ENCODE measurements at places on chromosomes 5 and 9.
A peak's percentile ranks its signal among the peaks of the same experiment; 100 is the strongest.

DNA sequence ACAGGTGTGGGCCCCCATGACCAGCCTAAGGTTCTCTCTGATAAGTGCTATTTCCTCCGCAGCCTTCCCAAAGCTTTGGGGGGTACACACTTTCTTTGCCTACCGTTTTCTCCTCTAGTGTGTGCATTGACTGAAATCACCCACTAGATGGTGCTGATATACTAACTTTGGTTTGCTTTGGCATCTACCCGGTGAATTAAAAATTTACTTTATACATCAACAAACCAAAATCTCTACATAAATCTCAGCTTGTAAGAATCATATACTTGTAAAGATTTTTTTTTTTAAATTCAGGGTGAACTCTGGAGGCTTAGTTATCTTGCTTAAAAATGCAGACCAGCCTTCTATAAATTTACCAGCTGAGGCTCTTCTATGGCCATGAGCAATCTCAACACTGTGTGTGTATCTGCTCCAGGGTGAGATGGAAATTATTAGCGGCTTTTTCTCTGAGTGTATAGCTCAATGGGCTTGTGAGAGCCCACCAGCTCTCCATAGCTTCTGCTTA, 475.7 kb upstream of the TNC start:
- DNase-seq = peak; percentile 89

DNA sequence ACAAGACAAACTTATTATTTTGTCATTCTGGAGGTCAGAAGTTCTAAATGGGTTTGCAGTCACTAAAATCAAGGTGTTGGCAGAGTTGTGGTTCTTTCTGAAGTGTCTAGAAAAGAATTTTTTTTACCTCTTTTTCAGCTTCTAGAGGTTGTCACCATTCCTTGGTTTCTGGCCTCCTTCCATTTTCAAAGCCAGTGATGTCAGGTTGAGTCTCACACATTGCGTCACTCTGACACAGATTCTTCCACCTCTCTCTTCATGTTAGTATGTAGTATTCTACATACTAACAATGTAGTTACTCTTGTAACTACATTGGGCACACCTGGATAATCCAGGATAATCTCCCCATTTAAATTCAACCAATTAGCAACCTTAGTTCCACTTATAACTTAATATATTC, 290.3 kb downstream of the RFX3 start:
- DNase-seq = no peak

DNA sequence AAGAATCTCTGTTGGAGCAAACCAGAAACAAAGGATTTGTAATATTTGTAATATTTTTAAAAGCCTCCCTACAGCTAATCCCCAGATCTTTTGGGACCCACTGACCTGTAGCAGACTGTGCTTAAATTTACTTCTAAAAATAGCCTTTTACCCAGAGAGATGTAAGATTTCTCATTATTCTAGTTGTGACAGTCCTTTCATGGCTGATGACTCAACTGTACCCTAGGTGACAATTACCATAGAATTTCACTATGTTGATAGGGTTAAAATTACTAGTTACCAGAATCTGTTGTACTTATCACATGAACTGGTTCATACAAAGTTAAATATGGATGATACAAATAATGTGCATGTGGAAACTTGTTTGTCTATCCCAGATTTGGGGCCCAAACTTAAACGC, 543.9 kb upstream of the SEMA6A start:
- DNase-seq = no peak

- no peak for DNase-seq
Measured at GRCh38 chr5:151427258-151427657, 20.1 kb upstream of the SLC36A1 start.

DNA sequence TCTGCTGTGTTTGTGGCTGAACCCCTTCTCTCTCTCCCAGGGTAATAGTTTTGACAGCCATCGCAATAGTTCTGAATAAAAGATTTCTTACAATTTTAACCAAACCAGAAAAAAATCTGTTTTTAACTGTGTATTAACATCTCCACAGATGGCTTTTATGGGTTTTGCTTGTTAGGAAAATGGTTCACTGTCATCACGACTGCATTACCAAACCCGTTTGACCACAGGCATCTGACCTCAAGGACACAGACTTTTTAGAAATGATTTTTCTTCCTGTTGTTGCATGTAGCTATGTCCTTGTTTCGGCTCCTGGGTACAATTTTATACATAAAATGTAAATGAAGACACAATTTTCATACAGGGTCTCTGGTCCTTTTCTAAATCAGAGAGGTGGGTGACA, 316.1 kb downstream of the IRX1 start:
- DNase-seq = no peak

DNA sequence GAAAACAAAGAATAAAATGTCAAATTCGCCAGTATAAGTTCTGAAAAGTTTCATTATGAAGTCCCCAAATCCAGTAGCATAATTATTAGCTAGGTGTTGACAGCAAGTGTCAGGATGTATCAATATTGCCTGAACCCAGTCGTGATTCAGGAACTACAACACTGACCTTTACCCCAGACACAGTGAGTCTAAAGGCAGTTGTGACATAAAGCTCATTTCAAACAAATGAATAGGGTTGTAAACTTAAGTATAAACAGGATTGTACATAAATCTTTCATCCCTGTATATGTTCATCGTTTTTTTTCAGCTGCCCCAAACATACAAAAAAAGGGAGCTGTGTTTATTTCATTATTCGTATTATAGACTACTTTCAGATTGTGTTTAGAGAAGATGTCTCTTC, 385.7 kb downstream of the PLK2 start:
- no peak for DNase-seq

GRCh38 chr9:80410106-80410505, 838.3 kb downstream of the TLE4 start:
- DNase-seq = no peak

- no peak for DNase-seq
Measured at GRCh38 chr9:99782962-99783718, 38.5 kb upstream of the NR4A3 start.

DNA sequence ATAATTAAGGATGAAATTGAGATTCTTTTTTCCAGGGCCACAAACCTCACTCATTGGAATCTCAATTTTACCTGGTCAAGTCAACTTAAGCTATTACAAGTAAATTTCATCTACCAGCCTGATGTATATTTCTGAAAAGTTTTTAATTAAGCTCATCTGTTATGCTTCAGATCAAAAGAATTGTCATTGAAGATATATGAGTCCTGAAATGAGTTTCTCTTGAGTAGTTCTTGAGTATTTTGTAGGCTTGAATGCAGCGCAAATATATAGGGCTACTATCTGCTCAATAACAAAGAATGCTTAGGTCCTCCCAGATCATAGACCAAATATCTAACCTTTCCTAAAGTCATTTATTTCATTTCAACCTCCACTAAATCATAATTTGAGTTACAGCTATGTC, 482.2 kb upstream of the ST8SIA4 start:
- DNase-seq = no peak

GRCh38 chr5:175713930-175714329, 56.1 kb downstream of the HRH2 start:
- no peak for DNase-seq

DNA sequence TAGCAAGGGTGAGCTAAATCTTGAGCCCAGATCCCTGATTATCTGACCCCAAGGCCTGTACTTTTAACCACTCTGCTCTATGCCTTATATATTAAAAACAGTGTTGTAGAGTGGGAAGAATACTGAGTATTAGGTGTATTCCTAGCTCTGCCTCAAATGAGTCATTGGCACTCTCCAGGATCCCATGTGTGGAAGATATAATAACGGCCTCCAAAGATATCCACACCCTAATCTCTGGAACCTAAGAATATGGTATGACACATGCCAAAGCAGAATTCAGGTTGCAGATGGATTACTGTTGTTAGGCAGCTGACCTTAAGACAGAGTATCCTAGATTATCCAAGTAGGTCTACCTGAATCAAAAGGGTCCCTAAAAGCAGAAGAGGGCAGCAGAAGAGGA, 110.8 kb downstream of the ADRB2 start:
- DNase-seq = no peak

DNA sequence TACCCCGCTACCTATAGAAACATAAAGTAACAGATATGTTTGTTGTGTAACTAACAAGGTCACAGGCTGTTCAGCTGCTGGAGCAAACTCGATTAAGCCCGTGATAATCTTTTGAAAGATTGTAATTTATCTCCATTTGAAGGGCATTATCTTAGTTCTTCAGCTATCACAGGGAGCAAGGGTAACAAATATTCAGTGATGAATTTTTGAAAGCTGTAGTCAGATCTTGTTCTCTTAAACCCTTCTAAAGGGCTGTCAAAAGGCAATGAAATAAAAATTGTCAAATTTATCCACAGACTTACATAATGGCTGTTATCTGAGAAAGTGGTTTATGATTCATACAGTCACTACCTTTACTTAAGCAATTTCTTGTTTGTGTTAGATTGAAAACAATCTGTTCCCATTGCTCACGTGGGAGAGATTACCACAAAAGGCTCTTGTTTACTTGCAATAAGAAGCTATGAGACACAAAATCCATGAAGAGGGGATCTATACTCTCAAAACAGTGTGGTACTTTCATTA, 78.3 kb upstream of the ZNF608 start:
- DNase-seq = no peak

DNA sequence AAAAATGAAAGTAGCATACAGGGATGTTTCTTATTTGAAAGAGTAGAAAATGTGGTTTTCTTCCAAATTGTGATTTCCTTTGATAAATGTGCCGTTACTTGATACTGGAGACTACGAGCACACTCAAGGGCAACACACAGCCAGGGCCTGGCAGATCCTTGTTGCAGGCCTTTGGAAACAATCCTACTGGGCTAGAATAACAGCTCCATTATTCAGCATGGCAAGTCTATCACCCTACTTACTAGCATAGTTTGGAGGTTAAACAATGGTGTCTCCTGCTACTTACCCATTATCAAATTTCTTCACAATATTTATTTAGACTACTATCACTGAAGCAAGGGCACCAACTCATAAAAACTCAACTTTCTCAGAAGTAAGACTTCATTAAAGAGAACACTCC, 140.8 kb upstream of the ZNF608 start:
- DNase-seq = no peak

DNA sequence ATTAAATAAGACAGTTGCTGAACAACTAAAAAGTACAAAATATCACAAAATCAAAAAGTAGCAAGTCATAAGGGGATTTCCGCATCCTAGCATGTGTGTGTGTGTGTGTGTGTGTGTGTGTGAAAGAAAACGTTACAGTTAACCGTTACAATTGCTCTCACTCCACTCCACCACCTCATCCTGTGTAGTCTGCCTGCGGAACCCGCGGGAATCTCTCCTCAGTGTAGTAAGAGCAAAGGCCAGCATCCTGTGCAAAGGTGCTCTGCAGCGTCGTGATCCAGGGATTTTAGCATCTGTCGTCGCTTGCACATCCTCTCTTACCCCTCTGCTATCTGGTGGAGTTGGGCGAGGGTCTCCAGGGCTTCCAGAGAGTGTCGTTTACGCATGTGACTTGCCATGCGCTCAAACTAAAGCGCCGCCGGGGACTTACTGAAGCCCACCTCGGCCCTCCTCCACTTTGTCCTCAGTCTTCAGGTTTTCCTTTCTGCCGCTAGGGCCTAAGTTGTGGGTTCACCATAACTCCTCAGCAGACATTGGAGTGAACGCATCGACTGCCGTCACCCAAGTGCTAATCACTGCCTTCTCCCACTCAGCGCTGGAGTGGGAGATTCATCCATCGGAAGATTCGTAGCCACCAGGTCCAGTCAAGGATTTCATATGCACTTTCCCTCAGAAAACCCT, 3.9 kb downstream of the CDKN2B start:
- no peak for DNase-seq

- no peak for DNase-seq
Measured at GRCh38 chr9:134320126-134320867, 6.0 kb upstream of the RXRA start.

DNA sequence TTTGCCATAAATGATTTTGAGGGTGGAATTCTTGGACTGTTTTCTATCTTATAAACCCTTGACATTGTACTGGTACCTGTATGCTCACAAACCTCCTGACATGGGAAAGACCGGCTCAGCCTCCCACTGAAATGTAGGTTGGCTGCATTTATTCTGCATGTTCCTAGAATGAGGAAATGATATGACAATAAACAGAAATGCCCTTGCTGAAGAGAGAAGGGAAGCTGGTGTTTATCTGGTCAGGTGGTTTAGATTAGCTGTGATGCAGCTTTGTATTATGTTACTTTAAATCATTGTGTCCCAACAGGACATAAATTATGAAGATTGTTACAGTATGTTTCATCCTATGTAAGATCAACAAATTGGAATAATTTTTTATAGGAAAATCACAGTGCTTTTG, 23.1 kb upstream of the CATSPER3 start:
- DNase-seq = no peak

- DNase-seq = no peak
Measured at GRCh38 chr5:132759114-132760048, 12.2 kb downstream of the CCNI2 start.

DNA sequence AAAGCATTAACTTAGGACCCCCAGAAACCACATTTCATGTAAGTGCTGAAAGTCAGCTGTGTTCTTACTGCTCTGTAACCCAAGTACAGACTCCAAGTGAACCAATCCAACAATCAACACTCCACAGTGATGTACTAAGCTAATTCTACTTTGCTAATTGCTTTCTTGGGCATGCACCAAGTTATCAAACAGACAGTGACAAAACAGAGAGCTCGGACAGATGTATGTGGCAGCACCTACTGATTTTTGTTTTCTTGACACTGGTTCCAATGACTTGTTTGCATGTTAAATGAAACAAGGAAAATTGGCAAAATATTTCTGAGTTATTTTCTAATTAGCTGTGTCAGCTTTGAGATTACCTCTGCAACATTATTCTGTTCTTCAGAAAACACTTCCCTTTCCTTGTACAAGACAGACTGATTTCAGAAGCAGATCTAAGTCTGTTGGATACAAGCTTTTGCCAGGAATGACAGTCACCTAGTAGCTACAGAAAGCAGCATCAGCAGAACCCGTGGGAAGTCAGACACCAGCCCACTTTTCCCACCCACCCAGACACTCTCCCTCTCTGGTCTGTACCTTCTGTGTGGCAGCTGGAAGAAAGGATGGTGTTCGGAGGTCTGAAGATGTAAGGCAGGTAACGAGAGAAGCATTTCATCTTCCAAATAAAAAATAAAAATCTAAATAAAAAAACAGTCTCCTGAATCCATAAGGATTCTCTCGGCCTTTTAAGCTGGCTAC, 176.7 kb upstream of the PPP2R2B start:
- no peak for DNase-seq

DNA sequence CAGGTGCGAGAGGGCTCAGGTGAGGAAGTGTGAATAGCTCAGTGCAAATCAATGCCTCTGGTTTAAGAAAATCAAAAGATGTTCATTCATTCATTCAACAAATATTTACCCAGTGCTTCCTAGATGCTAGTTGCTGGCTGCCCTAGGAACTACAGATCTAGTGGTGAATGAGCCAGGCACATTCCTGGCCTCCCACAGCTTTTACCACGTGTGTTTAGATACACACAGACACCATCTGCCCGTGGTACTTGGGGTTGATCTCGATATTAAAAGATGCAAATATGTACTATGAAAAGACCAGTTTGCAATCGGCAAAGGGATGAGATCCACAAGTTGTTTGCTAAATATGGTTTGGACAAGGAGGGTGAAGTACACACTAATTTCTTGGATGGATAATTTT, 78.2 kb downstream of the GTF3C4 start:
- DNase-seq = no peak

GRCh38 chr9:96646081-96646991, 8.8 kb downstream of the PRXL2C start:
- no peak for DNase-seq

GRCh38 chr5:142810743-142811290, 40.6 kb downstream of the ARHGAP26 start:
- no peak for DNase-seq

GRCh38 chr5:38473008-38473407, 83.4 kb downstream of the LIFR start:
- no peak for DNase-seq

All from SK-N-MC (cell line).